CD4-positive, alpha-beta T cell (primary cell): ENCODE measurements at places on chromosomes 5 and 9.
A peak's percentile ranks its signal among the peaks of the same experiment; 100 is the strongest.

DNA sequence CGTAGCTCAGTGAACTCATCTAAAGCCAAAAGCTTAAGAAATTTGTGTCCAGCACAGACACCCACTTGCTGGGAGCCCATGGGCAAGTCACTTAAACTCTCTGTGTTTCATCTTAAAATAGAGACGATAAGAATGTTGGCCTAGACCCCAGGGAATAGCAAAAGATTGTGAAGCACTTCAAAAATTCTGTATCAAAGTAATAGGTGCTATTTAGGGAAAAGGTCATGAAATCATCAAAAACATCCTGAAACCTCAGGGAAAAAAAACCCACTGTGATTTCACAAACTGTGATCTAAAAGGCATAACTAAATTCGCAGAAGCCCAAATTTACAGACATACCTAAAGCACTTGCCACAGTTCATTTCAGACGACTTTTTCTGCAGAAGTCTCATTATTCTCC lies 278.3 kb downstream of the NR2F1-AS1 start:
- DNase-seq: no peak

DNA sequence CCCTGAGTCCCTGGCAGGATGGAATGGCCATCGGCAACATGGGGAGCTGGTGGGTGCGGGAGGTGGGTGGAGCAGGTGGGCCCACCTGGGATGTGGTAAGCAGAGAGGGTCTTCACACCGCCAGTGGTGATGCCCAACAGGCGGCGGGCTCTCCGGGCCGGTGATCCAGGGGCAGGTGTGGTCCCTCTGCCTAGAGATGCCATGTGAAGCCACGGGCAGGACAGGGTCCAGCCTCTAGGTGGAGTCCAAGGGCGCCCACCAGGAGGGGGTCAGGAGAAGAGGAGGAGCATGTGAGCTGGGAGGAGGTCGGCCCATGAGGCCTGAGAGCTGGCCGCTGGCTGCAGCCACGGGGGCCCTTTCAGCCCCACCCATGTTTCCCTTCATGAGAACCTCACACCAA lies 221.1 kb downstream of the FANCC start:
- no peak for DNase-seq

GRCh38 chr5:172729588-172729987 lies 41.4 kb downstream of the DUSP1 start:
- no peak for DNase-seq

DNA sequence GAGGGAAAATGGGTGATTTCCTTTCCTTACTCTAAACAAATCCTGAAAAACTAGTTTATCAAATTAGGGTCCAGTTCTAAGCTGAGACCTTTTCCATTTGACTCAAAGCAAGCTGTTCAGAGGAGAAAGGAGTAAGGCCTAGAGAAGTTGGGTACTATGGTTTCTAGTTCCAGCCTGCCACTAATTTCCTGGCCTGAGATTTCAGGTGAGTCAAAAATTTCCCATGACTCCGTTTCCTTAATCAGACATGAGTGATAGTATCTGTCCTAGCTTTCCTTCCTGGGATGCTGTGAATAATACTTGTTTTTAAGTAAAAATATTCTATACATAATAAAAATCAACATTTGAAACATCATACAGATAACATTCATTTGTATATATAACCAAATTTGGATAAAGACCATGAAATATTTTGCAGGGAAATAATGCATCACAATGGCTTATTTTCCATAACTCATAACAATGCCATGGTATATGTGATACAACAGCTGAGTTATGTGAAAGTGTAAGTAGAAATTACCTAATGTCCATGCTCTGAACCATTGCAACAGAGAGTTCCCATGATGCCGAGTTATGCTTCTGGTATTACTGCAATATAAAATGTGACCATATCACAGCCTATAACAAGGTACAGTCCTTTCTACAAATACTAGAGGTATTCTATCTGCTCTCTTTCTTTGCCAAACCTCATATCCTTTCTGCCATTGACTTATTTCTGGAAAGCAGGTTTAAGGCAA lies 142.7 kb downstream of the MLLT3 start:
- no peak for DNase-seq

DNA sequence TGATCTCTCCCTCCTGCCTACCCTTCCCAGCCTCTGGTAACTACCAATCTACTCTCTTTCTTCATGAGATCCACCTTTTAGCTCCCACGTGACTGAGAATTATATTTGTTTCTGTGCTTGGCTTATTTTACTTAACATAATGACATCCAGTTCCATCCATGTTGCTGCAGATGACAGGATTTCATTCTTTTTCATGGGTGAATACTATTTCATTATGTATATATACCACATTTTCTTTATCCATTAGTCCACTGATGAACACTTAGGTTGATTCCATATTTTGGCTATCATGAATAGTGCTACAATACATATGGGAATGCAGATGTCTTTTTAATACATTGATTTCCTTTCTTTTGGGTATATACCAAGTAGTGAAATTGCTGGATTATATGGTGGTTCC lies 35.5 kb upstream of the ZNF366 start:
- no peak for DNase-seq

- DNase-seq: no peak
These were observed 616.7 kb upstream of the DAB2 start for GRCh38 chr5:40041452-40041851.

DNA sequence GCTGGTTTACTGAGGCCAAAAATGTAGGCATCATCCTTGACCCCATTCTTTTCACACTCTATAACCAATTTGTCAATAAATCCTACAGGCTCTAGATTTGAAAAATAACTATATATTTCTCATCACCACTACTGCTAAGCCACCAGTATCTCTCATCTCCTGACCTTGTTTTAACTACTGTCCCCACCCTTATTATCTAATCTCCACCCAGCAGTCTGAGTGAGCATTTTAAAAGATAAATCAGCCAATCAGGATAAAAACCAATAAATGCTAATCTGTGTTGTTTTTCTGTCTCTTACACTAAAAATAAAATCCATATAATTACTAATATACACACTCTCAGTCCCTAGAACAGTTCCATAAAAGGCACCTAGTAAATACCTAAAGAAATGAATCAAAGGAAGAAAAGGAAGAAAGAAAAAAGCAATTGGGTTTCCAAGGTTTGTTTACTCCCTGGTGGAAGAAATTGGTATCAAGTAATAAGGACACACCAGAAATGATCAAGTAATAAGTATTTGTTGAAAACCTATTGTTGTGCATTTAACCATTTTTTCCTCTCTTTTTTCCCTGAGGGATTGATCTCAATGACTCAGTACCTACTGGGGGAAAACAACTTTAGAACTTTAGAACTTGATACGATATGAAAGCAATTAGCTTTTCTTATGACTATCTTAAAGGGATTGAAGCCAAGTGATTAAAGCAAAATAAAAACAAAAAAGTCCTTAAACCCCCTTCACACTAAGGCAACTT lies 19.3 kb downstream of the MRPS27 start:
- no peak for DNase-seq

- no peak for DNase-seq
These were observed 139.7 kb upstream of the VCAN start for GRCh38 chr5:83331842-83332241.

- no peak for DNase-seq
These were observed 166.4 kb downstream of the DMRT2 start for GRCh38 chr9:1216532-1216931.

DNA sequence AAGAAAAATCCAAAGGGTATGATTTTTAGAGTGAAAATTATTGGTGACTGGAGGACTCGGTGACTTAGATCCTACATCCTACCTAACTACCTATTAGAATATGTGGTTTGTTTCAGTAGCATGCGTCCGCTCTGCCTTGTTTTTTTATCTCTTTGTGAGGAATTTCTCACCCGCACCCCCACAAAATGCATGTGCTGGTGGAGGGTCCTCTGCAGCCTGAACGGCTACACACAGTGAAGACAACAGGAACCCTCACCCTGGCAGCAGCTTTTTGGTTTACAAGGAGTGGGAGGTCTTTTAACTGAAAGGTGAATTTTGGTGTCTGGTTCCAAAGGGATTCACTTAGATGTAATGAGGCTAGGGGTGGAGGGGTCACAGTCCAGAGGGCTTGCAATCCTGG lies 115.5 kb downstream of the GNA14 start:
- DNase-seq: no peak

DNA sequence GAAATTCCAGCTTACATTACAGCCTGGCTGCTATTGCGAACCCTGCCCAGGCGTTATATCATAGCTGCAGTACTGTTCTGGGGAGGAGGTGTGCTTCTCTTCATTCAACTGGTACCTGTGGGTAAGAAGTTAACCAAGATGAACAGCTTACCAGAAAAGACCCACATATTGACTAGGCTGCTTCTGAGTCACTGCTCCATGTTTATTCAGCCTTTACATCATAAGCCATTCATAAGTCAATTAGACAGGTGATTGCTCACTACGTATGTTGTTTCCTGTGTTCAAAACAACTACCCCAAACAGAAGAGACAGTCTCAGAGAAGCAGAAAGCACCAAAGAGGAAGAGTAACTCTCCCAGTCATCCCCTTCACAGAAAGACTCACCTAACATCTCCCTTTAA lies 34.7 kb upstream of the SLC22A5 start:
- no peak for DNase-seq

DNA sequence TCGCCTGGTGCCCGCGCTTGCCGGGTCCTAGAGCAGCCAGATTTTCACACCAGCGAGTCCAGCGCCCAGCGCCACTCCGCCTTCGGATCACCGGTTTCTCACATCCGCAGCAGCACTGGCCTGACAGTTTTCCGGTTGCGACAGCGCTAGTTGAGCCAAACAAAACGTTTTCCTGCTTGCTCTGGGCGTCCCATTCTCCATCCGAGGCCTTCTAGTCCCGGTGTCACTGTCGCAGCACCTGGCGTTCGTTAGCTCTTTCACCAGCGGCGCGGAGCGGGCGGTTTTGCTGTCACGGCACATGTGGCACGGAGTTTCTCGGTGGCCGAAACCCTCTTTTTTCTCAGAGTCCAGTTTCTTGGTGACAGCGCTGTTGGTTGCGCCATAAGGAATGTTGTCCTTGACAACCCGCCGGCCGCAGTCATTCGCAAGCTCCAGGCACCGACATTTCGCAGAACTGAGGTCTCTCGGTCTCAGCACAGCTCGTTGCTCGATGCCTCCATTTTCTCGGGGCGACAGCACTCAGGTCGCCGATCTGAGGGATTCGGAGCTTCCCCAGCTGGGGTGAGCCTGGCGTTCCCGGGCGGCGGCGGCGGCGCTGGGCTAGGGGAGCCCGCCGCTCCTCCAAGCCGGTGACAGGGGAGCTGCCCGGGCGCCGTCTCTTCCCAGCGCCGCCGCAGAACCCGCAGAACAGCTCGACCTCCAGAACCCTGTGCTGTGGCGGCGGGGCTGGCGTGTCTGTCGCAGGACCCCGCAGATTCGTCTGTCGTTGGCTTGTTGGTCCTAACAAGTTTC lies 47.8 kb downstream of the ANXA2R start:
- DNase-seq: peak; percentile 71

DNA sequence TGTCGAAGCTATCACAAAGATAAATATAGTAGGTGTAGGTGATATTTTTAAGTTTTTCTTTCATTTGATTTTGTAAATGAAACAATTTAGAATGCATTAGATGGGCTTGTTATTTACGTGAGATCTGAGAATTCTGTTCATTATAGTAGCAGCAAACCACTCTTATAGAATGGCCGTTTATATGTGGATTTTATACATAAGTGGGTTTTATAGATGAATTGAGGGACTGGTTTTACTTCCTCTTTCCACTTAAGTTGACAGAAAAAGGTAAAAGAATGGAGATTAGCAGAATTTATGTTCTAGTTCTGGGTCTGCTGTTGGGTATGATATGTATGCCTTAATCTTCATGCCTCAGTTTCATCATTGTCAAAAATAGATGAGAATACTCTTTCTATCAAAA lies 5.6 kb downstream of the RMI1 start:
- no peak for DNase-seq

- DNase-seq: no peak
These were observed 4.1 kb upstream of the CXXC5 start for GRCh38 chr5:139644001-139644456.

DNA sequence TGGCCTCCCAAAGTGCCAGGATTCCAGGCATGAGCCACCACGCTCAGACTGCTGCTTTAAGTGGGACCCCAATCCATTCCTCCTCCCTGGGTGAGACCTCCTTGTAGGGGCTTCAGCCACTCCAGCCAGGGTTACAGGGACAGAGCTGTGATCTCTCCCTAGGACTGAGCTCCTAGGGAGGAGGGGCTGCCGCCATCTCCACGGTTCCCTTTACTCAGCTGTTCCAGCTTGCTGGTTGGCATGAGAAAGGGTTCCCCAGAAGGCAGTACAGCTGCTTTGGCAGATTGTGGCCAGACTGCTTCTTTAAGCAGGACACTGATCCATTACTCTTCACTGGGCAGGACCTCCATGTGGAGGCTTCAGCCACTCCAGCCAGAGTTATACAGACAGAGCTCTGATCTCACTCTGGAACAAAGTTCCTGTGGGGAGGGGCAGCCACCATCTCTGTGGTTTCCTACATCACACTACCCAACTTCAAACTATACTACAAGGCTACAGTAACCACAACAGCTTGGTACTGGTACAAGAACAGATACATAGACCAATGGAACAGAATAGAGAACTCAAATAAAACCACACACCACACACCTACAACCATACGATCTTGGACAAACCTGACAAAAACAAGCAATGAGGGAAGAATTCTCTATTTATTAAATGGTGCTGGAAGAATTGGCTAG lies 7.2 kb downstream of the INSL6 start:
- DNase-seq: peak; percentile 8

GRCh38 chr5:120507800-120508463 lies 43.8 kb downstream of the PRR16 start:
- DNase-seq: no peak

DNA sequence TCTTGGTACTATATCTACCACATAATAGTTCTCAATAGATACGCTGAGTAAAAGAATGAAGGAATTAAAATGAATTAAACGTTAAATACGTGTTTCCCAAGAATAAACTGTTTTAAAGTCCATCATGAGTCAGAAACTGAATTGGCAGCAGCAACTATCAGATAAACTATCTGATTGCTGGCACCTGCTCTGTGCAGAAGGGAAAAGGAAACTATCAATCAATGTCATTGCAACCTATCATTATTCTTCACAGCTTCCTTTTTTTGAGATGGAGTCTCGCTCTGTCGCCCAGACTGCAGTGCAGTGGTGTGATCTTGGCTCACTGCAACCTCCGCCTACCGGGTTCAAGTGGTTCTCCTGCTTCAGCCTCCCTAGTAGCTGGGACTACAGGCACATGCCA lies 8.8 kb upstream of the WDR36 start:
- no peak for DNase-seq

DNA sequence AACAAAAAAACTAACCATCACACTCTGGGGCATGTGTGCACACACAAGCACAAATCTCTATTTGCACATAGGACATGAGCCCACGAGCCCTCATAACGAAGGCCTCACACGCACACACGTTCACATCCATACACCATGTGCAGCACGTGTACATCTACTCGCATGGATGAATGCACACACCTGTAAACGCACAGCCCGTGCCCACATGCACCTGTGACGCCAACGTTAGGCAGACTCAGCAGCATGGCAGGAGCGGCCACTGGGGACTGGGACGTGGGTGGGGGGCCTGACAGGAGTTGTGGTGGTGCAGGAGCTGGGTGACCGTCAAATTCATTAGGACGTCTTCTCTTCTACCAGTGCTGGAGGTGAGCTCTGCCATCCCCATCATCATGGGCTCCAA lies 3.2 kb downstream of the SLC34A1 start:
- no peak for DNase-seq
